CD8-positive, alpha-beta memory T cell (primary cell): ENCODE measurements at places on chromosomes 3 and 15.
A peak's percentile ranks its signal among the peaks of the same experiment; 100 is the strongest.

GRCh38 chr3:162704238-162704637 is 1207.6 kb downstream of the OTOL1 start:
- DNase-seq, result no peak

DNA sequence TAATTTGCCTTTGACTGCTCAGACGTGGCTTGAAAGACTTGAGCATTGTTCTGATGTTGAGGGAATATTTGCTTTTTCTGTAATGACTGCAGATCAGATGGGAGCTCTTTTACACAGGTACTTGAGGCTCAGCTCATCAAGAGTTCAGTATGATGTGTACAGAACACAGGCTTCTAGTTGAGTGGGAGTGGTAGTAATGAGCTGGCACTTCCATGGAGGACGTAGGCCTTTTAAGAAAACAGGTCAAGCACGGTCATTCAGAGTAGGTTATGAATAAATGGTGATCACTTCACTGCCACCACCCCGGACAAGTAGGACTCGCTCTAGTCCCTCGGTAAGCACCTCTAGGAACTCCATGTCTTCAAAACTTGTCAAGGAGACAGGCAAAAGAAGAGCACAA is 8.8 kb downstream of the EMC4 start:
- no peak for DNase-seq

DNA sequence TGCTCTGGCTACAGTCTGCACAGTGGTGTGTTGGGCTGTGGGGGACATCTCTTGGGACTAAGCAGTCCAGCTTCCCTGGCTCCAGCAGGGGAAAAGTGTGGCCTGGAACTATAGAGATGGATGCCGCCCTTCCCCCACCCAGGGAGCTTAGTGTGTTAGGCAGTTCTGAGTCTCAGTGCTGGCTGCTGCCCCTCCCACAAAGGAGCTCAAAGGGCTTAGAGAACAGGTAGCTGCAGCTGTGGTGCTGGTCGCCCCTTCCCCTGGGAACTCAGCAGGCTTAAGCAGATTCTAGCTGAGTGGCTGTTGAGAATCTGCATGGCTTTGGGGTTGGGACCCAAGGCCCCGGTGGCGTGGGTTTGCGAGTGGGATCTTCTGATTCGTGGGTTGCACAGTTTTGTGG is 190.8 kb downstream of the PDCD6IP start:
- DNase-seq, result no peak

DNA sequence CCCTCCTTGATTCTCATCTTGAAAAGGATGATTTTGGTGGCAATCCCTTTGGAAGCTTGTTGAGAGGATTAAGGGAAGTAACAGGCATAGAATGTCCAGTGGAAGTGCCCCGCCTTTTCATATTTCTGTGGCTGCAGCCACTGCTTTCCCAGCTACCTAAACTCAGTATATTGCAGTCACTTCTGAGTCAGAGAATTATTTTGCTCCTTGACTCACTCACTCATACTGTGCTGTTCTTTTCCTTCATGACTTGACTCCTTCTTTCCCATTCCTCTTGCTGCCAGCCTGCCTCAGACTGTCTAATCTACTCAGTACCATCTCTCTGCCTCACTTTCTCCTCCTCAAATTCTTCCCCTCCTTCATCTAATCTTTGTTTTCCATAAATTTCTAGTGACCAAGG is 26.5 kb upstream of the POLR2M start:
- no peak for DNase-seq

GRCh38 chr3:115784739-115785536 is 161.6 kb downstream of the GAP43 start:
- no peak for DNase-seq

- DNase-seq, result no peak
Measured at GRCh38 chr3:2889736-2890135, 220.4 kb downstream of the IL5RA start.

- DNase-seq, result no peak
Measured at GRCh38 chr3:31699309-31699953, 166.7 kb downstream of the STT3B start.

GRCh38 chr3:65617787-65618186 is 420.9 kb downstream of the MAGI1 start:
- DNase-seq, result no peak

- DNase-seq, result peak; percentile 46
Measured at GRCh38 chr3:16496008-16496407, 17.5 kb downstream of the RFTN1 start.

DNA sequence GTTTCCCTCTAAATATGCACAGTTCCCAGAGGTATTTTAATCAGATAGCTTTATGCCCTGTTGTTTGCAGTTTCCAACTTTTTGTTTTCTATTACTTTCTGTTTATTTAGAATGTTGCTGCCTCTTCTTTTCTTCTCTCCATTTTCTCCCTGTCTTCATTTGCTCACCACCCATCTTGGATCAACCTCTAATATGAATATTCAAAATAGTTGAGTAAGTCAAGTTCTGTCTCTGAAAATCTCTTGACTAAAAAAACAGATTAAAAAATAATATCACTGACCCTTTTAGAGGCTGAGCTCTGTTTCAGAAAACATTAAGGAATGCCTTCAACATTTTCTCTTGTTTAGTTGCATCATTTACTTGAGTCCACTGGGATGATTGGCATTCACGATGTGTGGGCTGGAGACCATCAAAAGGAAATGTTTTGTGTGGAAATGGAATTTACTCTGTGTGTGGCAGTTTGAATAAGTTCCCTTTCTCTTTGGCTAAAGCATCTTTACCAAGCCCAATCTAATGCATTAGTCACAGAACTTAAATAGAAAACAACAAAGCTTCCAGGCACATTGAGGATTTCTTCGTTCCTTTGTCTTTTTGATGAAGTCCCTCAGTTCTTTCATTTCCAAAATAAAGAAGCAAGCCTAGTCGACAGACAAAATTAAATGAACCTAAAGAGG is 633.9 kb upstream of the TGFBR2 start:
- DNase-seq, result no peak

- no peak for DNase-seq
Measured at GRCh38 chr3:186258968-186259367, 103.1 kb downstream of the DGKG start.
